ENCODE measurements at places on chromosomes 5 and 9.

- peak; percentile 87 for DNase-seq
Observed at GRCh38 chr9:14344053-14344524, 30.1 kb upstream of the NFIB start.

DNA sequence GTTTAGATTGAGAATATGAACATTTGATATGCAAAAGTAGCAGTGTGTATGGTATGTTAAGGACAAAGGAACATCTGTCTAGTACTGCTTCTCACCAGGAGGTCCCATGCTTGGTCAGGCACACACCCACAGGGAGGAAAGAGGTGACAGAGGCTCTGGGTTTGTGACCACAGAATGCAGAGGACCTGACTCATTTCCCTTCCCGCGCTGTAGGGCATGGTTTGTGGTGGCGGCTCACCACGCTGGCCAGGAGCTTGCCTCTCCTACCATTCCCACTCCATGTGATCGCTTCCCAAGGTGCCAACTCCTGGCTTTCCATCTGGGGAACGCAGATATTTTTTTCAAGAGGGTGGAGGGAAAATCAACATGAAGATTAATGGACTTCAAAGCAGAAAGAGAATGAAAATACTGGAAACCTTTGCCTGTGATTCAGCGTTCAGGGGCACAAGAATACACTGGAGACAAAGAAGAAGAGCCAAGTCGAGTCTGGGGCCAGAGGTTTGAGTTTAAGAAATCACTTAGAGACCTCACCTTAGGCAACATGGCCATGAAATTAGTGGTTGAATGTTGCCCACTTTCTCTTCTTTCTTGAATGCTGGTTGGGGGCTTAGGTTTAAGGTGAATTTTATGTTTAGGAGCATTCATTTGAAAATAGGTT, 477.8 kb downstream of the CCDC171 start:
- DNase-seq, result no peak

GRCh38 chr5:96968074-96968473, 32.2 kb downstream of the LNPEP start:
- no peak for DNase-seq

DNA sequence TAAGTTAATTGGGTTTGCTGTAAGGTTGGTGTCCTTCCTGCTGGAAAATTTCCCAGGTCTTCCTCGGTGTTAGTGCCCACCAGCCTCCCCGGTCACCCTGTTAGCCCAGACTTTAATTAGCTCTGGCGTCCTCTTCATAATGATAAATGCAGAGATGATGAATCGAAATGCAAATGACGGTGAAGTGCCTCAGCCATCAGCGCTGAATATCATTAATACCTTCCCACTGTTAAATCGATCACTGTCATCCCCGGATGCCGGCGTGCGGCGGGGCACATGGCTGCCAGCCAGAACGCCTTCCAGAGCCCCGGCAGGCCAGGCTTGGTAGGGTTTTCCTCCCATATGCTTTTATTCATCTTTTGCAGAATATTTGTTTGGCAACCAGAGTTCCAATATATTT, 204.5 kb downstream of the IRX2 start:
- DNase-seq, result no peak

DNA sequence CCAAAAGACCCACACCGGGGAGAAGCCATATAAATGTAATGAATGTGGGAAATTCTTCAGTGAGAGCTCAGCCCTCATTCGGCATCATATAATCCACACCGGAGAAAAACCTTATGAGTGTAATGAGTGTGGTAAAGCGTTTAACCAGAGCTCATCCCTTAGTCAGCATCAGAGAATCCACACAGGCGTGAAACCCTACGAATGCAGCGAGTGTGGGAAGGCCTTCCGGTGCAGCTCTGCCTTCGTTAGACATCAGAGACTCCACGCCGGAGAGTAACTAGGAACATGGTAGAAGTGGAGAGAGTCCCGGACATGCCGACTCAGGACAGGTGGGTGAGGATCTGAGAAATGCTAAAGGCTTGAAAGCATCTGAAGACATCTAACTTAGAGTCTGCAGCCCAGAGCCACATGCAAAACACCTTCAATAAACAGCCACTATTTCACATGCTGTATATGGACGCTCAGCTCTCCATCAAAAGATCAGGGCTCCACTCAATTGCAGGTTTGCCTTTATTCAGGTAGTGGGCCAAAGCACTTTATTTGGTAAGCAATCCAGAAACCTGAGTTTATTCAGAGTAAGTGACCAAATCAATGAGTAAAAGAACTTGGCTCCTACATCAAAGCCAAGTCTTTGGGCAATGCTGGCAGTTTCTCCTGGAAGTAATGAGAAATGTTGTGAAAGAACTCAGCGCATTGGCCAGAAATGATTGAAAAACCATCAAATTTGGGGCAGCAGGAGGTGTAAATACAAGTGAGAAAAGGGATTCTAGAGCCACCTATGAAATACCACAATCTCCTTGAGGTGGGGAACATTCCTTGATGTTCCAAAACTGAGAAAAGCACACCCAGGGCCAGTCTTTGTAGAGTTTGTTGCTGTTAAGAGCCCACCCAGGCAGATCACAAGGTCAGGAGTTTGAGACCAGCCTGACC, 6.0 kb downstream of the RPL12 start:
- no peak for DNase-seq

GRCh38 chr5:141753971-141754713, 72.1 kb upstream of the ARAP3 start:
- DNase-seq, result no peak

DNA sequence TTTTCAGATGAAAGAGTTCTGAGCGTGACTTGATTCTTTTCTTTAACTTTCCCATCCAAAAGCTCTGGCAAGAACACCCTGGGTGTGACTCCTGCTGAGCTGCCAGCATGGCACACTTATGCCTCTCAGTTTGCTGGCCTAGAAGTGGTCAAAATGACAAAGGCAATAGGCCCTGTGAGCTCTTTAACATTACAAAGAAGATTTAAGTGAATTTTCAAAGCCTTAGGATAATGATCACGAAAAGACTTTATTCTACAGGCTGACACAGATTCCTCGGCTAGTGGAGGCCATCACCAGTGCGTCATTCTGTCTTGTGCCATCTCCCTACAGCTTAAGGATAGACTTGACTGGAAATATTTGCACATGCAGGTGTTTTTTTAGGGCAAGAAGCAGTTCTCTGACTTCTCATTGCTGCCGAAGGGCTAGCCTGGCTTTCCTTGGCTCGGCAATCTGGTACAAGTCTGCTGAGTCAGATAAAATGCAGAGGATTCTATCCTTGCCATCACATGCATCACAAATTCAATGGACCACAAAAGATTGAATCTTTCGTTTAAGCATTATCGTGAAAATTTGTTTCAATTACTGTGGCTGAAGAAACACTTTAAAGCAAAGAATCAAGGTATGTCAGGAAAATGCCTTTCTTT, 311.5 kb downstream of the COX7C start:
- DNase-seq, result no peak

GRCh38 chr9:35258660-35259474, 97.1 kb downstream of the UNC13B start:
- DNase-seq, result peak; percentile 52

GRCh38 chr5:145245354-145245753, 589.8 kb downstream of the PRELID2 start:
- DNase-seq, result no peak

GRCh38 chr5:147629196-147629595, 119.3 kb upstream of the DPYSL3 start:
- no peak for DNase-seq

- no peak for DNase-seq
Observed at GRCh38 chr9:135067096-135067710, 20.3 kb upstream of the OLFM1 start.

GRCh38 chr9:107043886-107044285, 180.9 kb downstream of the ZNF462 start:
- DNase-seq, result no peak

GRCh38 chr5:113354055-113354454, 80.7 kb downstream of the TSSK1B start:
- DNase-seq, result no peak
